ENCODE measurements at places on chromosomes 4 and X. TPM values are rescaled to one million over a fixed set of nuclear protein-coding genes. Genes with fewer than 3 reads are reported as not detected.

- no peak overlapping the region for H3K27ac ChIP-seq
- H3K4me3 ChIP-seq = no peak overlapping the region
- no peaks in the 10 kb centered on the region for H3K4me1 ChIP-seq
- H3K27me3 ChIP-seq = no peaks in the 10 kb centered on the region
Measured at GRCh38 chrX:12411831-12412230, 273.6 kb downstream of the FRMPD4 start.

The PRMT9 gene
- polyA plus RNA-seq = 14.4 TPM

DNA sequence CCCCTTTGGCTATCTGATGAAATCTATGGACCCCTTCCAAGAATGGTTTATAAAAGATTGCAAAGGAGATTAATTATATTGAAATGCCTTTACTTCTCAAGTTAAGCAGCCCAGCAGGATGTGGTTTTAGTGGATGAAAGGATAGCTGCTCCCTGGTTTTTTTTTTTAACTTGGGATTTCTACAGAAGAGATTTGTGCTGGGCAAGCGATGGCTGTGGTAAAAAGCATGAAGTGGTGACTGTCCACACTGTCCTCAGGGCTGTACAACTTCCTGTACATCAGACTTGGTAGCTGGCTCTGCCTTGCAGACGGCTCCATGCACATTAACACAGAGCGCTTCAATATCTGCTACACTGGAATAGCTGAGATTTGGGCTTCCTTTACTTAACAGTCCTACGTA lies 321.7 kb downstream of the DHX15 start:
- no peak overlapping the region for H3K4me3 ChIP-seq
- DNase-seq = no peak
- no peak overlapping the region for H3K27ac ChIP-seq
- H3K27me3 ChIP-seq = no peaks in the 10 kb centered on the region
- no peaks in the 10 kb centered on the region for H3K36me3 ChIP-seq

The ARL9 gene
- 3.1 TPM for polyA plus RNA-seq

The SRPX2 gene
- polyA plus RNA-seq = 4.0 TPM

The CT45A2 gene
- not detected for polyA plus RNA-seq

GRCh38 chr4:16516796-16517439 lies 290.6 kb upstream of the TAPT1 start:
- H3K4me3 ChIP-seq = no peak overlapping the region
- no peaks in the 10 kb centered on the region for H3K4me1 ChIP-seq
- H3K27ac ChIP-seq = no peak overlapping the region
- H3K27me3 ChIP-seq = no peaks in the 10 kb centered on the region
- DNase-seq = peak; percentile 99

The UBE2D3 gene
- polyA plus RNA-seq = 239 TPM

DNA sequence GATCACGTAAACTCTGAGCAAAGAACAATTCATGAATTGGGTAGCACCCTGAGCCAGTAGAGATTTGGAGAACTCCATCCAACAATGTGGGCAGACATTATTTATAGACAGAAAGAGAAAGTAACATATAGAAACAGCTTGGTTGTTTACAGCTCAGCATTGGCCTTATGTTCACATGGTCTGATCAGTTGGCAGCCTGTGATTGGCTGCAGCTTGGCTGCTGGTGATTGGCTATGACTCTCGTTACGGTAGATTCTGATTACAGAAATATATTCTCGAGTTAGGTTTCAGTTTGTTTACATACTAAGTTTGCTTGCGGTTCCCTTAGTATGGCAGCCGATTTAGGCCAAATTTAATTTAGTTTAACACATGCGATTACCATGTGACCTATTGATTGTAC lies 663.4 kb downstream of the RAPGEF2 start:
- H3K36me3 ChIP-seq = no peaks in the 10 kb centered on the region
- no peak overlapping the region for H3K27ac ChIP-seq
- DNase-seq = no peak

DNA sequence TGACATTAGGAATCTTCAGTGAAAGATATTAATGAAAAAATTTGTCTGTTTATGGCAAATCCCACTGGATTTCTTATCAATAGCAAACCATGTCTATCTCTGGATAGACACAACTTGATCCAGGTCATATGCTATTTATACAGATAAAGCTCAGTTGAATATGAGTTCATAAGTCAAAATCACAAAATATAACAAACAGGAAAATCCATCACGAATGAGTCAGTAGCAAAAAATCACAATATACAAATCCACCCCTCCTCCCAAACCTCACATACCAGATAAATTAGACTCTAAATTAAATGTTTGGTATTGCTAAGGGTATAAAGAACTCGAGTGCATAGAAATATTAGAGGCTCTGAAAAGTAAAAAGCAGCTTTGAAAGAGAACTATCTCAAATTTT lies 420.5 kb downstream of the TLL1 start:
- no peak for DNase-seq
- no peak overlapping the region for H3K27ac ChIP-seq

- DNase-seq = peak; percentile 47
- no peaks in the 10 kb centered on the region for H3K4me1 ChIP-seq
- H3K36me3 ChIP-seq = no peaks in the 10 kb centered on the region
Measured at GRCh38 chr4:121457278-121457875, 76.6 kb upstream of the QRFPR start.

Data from spinal cord (tissue), 10 donors.